Stimulated activated CD4-positive, alpha-beta T cell treated with anti-CD3 and anti-CD28 coated beads, Interleukin-4, amount 100 ng/mL, for 1 hour (primary cell): ENCODE measurements at places on chromosomes 16 and 17.

GRCh38 chr16:65509172-65509571 is 387.3 kb upstream of the CDH11 start:
- DNase-seq, result no peak

GRCh38 chr16:74999219-74999608 is 390 bp downstream of the ZNRF1 start:
- DNase-seq, result peak; percentile 44

DNA sequence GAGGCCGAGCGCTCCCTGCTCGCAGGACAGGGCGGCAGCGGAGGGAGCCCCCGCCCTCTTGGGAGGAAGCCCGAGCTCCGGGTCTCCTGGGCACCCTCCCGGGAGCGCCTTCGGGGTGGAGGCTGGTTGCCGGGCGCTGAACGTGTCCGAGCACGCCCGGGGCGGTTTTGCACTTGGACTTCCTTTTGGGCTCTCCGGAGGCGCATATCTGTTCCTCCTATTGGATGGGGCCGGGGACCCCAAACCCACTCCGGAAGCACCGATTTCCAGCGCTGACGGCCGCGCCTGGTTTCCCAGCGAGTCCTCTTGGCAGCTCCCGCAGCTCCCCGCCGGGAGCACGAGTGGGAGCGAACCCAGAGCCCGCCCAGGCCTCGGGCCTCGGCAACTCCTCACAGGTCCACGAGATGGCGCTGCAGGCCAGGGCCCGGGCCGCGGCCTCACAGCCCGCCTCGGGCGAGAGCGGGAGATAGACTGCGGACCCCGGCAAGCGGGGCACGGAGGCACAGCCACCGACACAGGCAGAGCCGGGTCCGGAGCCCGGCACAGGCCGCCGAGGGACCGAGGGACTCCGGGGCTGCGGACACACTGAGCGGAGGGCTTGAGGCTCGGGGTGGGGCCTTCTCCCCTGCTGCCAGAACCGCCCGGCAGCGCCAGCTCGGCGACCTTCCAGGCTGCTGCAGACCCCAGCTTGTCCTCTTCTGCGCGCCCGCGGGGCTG is 12.7 kb downstream of the TBX2 start:
- DNase-seq, result peak; percentile 79

GRCh38 chr16:58324792-58325191 is 30.0 kb upstream of the PRSS54 start:
- DNase-seq, result no peak

DNA sequence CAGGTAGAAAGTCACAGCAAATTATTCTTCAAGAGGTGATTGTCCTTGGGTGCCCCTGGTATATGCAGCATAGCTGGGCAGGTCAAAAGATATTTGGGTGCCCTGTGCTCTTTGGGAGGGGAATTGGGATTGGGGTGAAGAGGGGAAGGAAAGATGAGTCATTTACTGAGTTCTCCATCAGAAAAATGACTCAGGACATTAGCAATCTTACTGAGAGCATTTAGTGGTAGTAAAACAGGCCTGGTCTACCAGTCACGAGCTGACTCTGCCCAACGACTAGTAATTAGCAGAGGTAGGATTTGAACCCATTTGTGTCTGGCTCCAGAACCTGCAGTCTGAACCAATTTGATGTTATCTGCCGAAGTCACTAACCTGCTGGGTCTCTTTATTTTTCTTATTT is 6.0 kb upstream of the GRIN2A start:
- no peak for DNase-seq

DNA sequence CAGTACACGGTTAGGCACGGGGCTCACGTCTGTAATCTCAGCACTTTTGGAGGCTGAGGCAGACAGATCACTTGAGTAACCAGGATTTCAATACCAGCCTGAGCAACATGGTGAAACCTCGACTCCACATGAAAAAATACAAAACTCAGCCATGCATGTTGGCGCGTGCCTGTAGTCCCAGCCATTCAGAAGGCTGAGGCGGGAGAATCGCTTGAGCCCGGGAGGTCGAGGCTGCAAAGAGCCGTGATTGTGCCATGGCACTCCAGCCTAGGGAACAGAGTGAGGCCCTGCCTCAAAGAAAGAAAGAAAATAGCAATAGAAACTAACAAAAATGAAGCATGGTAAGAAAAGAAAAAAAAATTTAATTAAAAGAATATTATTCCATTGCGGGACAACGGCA is 128.0 kb upstream of the CHMP6 start:
- no peak for DNase-seq

GRCh38 chr16:73205153-73205886 is 157.4 kb upstream of the ZFHX3 start:
- no peak for DNase-seq

- DNase-seq, result no peak
These were observed 818 bp upstream of the CBX8 start for GRCh38 chr17:79797492-79798298.

- DNase-seq, result no peak
These were observed 272.7 kb upstream of the PMFBP1 start for GRCh38 chr16:72444696-72445095.

DNA sequence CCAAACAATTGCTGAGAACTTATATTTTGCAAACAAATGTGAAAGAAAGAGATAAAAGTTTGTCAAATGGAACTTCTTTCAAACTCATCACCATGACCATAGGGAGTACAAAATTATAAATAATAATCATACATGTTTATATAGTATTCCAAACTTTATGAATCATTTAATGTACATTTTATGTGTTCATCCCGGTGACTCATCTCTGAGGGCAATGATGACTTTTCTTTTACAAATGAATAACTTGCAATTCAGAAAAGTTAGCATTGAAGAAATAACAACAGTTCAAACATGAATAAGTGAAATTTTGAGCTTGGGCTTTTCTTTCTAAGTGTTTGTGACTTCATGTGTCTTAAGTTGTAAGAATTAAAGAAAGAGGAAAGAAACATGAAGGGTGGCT is 66.3 kb upstream of the CDH8 start:
- no peak for DNase-seq

DNA sequence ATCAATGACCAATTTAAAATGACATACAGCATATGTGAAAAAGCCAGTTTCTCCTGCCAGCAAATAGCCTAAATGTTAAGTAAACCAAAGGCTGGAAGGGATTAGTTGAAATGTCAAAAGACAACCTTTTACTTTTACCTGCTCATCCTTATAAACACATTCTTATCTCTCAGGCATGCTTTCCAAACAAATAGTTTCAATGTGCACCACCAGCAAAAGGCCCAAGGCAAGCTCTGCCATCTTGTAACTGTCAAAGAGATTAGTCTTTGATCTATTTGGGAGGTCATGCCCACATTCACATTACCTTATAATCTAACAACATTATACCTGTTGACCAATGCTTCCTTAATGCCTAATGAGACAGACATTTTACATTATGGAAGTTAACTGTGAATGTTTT is 132.2 kb upstream of the NACA2 start:
- DNase-seq, result no peak

DNA sequence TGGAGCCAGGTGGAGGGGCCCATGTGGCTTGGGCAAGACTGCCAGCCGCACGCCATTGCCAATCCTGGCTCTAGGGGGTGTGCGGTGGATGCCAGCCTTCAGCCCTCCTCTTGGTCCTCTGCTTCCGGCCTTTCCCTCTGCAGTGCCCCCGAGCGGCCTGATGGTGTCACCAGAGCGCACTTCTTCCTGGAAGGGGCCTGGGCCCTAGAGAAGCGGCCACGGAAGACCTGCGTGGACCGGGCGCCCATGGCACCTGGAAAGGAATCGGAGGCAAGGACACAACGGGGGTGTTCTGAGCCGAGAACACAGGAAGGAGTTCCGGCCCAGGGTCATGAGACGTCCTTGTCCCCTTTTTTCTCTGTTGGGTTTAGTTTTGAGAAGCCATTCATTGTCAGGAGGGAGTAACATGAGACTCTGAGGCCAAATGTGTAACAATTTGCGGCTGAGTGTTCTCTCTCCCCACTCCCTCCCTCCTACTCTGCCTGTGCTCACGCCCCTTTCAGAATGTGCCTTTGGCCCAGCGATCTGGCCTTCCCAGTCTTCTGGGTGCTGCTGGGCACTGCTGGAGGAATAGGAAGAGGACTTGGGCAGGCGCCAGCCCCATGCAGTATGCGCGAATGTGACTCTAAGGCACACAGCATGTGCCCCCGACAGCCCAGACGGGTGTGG is 92.8 kb downstream of the IRX3 start:
- DNase-seq, result peak; percentile 13

GRCh38 chr16:46922239-46922638 is 38.1 kb downstream of the GPT2 start:
- no peak for DNase-seq

GRCh38 chr17:76085731-76086366 is 6.9 kb downstream of the ZACN start:
- DNase-seq, result no peak

GRCh38 chr17:58232707-58233156 is 5.7 kb upstream of the LPO start:
- no peak for DNase-seq

DNA sequence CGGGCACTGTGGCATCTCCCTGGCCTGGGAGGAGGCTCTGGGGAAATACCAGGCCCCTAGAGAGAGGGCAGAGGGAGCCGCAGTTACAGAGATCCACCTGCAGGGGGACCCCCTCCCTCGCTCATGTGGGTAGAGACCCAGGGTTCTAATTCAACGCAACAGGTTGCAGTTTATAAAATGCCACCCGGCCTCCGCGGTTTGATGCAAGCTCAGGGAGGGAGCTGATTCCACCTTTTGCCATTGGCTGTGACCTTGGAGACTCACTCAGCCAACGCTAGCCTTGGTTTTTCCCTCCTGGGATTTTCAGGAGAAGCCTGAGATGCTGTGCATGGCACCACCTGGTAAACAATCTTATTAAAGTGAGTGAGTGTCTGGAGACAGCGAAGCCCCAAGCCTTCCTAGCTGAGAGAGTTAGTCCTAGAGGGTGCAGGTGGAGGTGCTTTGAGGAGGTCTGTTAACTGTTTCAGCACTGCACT is 12.1 kb downstream of the TTLL6 start:
- peak; percentile 71 for DNase-seq

DNA sequence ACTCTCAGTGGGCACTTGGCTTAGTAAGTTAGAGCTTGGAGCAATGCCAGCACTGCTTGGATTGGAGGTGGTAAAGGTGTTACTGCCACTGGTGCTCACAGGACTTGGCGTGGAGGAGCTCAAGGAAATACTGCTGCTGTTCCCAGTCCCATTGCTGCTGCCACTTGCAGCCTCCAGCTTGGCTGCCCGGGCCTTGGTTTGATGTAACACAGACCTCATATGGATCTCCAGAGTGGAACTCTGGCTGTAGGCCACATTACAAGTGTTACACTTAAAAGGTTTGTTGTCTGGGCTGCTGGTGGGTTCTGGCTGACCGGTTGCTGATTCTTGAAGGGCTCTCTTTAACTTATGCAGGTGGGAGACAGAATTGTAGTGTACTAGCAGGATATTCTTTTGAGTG is 250.3 kb downstream of the ZFHX3 start:
- no peak for DNase-seq

GRCh38 chr17:7716901-7717755 is at the start of gene DNAH2:
Gene DNAH2 (plus strand): TSS chr17:7717744. CDS start chr17:7719735, 1,991 bp downstream.
- peak; percentile 44 for DNase-seq
